ENCODE measurements at places on chromosomes 5 and 9.
A peak's percentile ranks its signal among the peaks of the same experiment; 100 is the strongest.

DNA sequence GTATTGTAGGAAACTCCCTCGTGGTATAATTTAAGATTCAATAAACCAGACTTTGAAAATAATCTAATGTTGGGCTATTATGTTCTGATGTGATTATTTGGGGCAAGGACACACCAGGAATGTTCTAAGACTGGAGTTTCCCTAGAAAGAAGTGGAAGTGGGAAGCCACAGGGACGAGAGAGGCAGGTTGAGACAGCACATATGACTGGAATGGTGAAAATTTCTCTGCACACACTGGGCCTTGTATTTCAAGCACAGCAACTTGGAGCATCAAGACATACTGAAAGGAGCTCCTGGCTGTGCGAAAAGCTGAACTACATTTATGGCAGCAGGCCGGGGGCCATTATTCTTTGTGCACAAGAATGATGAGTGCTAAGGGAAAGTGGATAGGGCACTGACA lies 98.2 kb downstream of the CETN3 start:
- DNase-seq, result no peak

- no peak for DNase-seq
Observed at GRCh38 chr5:14376789-14377188, 204.8 kb upstream of the OTULINL start.

- DNase-seq, result no peak
Observed at GRCh38 chr5:65833780-65834179, 92.6 kb upstream of the ERBIN start.

DNA sequence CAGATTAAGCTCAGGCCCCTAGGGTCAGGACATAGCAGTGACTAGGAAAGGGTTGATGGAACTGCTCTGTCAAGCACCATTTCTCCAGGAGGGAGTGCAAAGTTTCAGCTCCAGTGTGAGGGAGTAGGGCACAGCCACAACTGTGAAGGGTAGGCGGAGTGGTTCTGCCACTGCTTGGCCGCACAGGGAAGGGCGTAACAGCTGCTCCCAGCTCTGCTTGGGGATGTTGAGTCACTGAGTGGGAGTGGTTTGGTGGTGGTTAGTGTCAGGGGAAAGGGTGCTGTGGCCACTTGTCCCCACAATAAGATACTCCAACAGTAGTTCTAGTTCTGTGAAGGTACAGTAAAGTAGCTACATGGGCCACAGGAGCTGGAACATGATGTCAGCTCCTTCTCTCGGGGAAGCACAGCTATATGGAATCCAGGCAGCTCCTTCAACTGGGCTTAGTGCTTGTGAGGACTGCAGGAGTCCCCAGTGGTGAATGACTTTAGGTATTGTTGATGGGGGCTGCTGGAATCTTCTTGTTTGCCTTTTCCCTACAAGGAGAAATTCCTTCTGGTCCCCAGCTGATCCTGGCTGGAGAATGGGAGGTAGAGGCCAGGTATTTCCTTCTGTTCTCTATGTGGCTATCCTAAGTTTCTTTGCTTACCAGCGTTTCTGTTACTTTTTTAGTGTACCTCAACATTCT lies 314.5 kb downstream of the SPATA31D1 start:
- DNase-seq, result no peak

GRCh38 chr9:34554211-34555001 lies 31.6 kb upstream of the ENHO start:
- DNase-seq, result no peak

DNA sequence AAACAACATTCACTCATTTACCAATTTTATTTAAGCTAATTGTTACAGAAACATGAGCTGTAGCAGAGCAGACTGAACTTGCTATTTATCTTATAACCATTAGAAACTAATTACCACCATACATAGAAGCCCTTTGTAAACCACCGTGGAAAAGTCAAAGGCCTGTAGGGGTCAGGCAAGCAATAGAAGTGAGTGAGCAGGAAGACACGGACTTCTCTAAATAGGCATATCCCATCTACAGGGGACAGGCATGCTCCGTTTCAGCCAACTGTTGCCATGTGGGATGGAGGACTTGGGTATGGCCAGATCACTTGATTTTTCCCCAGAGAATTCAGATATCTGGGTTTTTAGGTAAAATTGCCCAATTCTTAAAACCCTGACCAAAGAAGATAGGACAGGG lies 44.8 kb downstream of the PRRC1 start:
- peak; percentile 26 for DNase-seq

- DNase-seq, result no peak
Observed at GRCh38 chr9:134314950-134315715, 11.1 kb upstream of the RXRA start.

- DNase-seq, result no peak
Observed at GRCh38 chr9:104746285-104746684, 1.2 kb upstream of the NIPSNAP3A start.

GRCh38 chr5:146562461-146562860 lies 46.5 kb upstream of the GPR151 start:
- DNase-seq, result no peak

DNA sequence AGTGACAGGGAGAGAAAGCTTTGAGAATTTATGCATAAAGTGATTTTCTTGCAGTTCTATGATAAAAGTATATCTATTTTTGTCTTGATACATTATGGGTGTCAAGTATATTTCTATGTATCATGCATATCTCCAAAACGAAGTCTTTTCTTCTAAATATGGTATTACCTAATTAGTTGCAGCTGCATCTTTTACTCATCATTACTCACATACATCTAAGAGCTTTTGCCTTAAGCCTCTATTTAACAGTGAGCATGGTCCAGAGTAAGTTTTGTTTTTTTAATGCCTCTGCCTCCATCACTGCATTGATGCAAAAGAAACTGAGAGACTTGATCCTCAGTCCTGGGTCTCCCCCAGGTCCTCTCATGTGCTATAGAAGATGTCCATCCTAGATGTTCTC lies 40.0 kb upstream of the SMC5 start:
- no peak for DNase-seq

GRCh38 chr9:93684161-93684765 lies 107.9 kb downstream of the PHF2 start:
- DNase-seq, result no peak

DNA sequence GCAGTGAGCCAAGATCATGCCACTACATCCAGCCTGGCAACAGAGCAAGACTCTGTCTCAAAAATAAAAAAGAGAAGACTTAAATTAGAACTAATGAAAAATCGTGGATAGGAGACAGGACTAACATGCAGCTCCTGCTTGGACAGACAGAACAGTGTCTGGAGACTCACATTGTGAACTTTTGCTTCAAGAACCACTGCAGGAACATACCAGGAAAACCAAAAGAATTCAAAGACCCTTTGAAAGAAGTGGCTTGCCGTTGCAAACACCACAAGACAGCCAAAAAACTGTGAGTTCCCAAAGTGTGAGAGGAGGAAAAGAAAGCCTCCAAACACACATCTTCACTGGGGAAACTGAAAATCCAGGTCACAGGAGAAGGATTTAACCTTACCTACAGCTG lies 48.8 kb upstream of the SNAPC3 start:
- no peak for DNase-seq

- DNase-seq, result no peak
Observed at GRCh38 chr9:107312376-107313050, 29.4 kb downstream of the RAD23B start.

- DNase-seq, result no peak
Observed at GRCh38 chr5:178123094-178123965, 7.5 kb upstream of the RMND5B start.

DNA sequence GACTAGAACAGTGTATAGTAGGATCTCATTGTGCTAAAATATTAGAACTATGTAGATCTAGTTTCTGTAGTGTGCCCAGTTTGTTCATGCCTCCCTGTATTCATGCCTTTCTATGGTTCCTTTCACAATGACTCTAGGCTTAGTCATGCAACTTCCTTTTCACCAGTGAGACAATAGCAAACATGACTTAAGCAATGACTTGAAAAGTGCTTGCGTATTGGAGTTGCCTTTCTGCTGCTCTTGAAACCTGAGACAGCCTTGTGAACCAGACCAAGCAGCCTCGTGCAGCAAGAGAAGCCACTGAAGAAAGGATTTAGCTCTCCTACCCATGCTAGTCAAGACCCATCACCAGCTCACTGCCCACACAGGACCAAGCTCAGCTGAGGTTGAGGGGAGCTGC lies 294.5 kb upstream of the TAS2R1 start:
- DNase-seq, result peak; percentile 84

DNA sequence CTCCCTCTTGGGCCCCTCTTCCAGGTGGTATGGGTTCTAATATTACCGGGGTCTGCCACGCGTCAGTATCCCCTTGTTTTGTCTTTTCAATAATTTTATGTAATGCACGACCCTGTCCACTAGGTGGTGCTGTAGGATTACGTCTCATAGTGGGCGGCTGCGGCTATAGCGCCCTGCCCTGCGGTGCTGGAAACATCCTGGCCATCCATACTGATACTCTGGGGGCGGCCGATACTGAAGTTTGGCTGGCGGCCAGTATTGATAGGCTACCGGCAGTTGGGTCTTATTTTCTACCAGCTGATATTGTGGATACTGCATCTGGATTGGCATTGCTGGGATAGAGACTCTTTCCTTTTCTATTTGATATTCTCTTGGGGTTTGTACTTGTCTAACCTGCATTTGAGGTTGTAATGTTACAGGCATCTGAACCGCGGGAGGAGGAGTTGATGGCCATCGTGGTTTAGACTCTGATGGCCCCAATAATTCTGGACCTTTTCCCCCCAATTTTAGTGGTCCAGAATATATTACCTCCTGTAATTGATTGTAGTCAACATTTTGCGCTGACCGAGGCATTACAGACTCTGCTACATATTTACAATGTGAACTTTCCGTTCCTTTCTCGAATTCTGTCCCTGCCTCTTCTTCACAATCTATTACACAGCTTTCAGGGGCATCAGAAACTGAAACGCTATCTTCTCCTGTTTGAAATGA lies 3.3 kb upstream of the TMEM141 start:
- DNase-seq, result peak; percentile 80

DNA sequence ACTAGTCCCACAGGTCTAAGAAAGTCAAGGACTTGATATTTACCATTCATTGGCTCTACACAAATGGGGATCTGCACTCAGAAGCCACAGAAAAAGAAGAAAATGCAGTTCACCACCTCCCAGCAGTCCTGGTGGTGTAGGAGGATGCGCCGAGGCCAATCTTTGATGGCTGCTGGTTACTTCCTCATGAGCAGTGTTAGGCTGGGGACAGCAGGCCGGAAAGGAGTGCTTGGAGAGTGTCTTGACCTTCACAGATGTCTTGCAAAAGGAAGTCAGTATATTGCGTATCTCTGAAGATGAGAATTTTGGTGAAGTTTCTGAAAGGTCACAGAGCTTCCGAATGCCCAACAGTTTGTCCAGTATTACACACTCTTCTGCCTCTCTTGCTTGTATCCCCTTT lies 597.0 kb downstream of the EBF1 start:
- DNase-seq, result no peak

GRCh38 chr5:151931260-151931659 lies 6.6 kb upstream of the GLRA1 start:
- DNase-seq, result no peak

DNA sequence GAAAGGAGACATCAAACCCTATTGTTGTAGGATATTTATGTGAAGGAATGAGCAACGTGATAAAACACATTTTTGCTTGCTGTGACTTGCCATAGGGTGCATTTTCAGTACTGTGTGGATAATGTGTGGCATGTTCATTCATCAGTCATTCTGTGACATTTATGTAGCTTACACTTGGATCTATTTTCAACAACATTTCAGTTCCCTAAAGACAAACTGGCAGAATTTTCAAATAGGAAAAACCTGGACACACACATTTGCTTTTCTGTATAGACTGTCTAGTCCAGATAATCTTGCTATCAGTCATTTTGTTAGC lies 127.7 kb downstream of the TMC1 start:
- no peak for DNase-seq

DNA sequence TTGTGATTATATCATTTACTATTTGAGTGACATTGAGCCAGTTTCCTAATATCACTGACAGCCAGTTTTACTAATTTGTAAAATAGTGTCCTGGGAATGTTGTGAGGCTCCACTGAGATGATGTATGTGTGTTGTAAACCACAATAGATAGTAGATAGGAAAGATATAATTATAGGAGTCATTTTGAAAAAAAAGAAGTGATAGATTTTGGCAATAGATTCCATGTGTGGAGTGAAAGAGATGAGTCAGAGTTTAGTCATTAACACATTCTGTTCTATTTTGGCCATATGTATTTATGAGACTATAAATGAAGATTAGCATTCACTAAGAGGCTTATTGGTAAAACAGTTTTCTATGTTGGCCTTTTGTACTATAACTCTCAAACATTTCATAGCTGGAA lies 388.2 kb downstream of the FAM170A start:
- DNase-seq, result no peak

GRCh38 chr9:121721058-121721350 lies 69.6 kb downstream of the DAB2IP start:
- no peak for DNase-seq

DNA sequence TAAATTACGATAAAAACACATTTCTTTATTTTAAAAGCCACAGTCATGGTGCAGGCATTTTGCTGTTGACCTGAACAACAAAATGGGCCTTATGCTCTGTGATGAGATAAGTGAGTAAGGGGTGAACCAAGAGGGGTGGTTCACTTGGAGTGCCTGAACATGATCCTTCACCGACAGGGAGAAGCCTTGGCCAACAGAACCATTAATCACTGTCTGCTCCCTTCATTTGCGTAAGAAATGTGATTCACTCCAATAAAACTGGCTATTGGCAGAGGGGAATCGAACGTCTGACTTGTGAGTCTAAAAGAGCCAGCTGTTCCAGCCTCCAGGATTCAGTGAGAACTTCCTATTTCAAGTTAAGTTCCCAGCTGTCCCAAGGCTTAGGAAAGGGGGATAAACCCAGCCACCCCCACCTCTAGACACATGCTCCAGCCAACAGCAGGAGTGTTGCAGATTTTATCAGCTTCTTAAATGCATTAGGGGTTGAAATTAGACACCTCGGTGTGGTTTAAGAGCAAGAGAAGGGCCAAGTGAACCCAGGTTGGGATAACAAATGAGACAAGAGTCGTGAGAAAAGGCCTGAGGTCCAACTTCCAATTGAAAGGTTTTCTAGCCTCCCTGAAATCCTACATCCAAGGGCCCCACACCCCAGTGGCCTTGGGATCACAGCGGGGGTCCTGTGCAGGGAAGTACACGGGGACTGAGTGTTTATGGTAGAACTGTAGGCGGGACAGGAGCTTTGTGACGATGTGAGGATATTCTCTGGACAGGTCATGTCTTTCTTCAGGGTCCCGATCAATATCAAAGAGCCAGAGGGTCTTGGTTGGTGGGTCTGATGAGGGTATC lies 131.4 kb upstream of the LHFPL2 start:
- DNase-seq, result no peak

- DNase-seq, result no peak
Observed at GRCh38 chr5:149072791-149073190, 9.9 kb upstream of the SH3TC2 start.

- DNase-seq, result peak; percentile 91
Observed at GRCh38 chr9:95724253-95724991, 151.1 kb upstream of the ERCC6L2 start.

DNA sequence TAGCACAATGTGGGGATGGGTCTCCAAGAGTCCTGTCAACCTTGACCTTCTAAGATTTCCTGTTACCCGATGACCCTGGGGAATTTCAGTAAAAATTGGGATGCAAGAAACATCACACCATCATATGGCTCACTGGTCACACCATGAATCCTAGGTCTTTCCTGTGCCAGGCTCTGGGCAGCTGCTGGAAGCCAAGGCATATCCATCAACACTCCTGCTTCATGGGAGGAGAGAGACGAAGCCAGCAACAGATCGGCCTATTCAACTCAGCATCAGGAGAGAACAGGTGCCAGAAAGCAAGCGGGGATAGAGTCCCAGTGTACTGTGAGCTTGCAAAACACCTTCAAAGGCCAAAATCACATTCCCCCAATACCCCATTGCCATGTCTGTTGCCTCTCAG lies 6.5 kb upstream of the NEK6 start:
- no peak for DNase-seq

- no peak for DNase-seq
Observed at GRCh38 chr9:133643978-133644760, 8.0 kb downstream of the DBH start.

- no peak for DNase-seq
Observed at GRCh38 chr5:180938294-180938693, 39.3 kb downstream of the BTNL8 start.

All from GM12865 (cell line).